ENCODE measurements at places on chromosomes 2 and 18.

GRCh38 chr2:74050151-74050550 is 65.4 kb downstream of the TET3 start:
- DNase-seq = no peak

DNA sequence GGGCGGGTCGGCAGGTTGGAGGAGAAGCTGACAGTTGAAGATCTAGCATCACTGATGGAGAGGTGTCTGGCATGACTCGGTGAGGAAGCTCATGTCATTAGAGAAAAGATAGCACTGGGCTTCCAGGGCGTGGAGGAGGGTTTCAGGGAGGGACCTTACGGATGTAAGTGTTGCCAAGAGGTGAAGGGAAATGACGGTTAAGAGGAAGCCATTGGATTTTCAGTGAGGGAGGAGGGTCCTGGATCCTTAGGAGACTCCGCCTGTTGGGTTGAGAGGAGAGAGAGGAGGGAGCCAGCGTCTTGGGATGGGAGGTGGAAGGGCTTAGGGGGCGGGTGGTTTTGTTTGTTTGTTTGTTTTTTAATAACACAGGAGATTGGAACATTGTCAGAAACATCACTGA is 103.2 kb downstream of the WDSUB1 start:
- no peak for DNase-seq

DNA sequence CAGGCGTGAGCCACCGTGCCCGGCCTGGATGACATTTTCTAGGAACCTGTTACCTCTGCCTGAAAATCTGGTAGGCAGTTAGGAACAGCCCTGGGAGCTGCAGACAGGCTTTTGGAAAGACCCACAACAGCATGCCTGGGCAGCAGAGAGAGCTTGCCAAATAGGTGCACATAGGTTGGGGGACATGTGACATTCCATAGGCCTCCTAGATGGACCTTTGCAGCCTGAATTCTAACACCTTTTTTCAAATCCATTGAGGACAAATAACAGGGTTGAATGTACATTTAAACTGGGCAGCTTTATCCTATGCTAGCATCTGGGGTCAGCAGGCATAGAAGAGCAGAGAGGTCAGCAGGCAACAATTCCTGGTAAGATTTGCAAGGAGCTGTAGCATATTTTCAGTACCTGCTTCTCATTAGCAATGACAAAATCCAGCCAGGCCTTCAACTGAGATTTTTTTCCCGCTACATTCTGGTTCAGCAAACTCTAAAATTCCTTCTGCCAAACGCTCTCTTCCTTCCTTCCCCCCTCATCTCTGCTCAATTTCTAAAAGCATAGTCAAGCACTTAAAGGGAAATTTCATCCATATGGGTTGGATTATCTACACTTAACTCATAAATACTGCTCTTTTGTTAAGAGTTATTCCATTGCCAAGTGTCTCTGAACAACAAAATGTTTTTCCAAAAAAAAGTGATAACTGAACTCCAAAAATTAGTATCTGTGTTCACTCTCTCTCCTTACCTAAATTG is 75.2 kb downstream of the SOWAHC start:
- DNase-seq = no peak

GRCh38 chr18:73681912-73682311 is 465.7 kb downstream of the FBXO15 start:
- no peak for DNase-seq

GRCh38 chr18:30280861-30281470 is 761.6 kb downstream of the DSC3 start:
- peak; percentile 17 for DNase-seq

DNA sequence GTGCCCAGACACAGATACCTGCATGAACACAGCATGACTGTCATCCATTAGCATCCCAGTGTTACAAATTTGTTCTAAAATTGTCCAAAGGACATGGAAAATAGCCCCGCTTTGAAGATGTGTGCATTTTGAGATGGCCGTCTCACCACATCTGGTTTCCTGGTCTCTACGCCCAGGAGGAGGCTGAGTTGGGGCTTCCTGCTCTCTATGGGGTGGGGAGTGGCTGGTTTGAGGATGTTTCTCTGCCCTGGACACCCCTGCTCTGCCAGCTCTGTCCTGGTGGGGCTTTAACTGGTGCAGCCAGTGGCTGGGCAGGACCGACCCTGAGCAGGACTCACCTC is 74.6 kb upstream of the SMAD7 start:
- no peak for DNase-seq

GRCh38 chr2:159456500-159457426 is 159.6 kb downstream of the BAZ2B start:
- no peak for DNase-seq

DNA sequence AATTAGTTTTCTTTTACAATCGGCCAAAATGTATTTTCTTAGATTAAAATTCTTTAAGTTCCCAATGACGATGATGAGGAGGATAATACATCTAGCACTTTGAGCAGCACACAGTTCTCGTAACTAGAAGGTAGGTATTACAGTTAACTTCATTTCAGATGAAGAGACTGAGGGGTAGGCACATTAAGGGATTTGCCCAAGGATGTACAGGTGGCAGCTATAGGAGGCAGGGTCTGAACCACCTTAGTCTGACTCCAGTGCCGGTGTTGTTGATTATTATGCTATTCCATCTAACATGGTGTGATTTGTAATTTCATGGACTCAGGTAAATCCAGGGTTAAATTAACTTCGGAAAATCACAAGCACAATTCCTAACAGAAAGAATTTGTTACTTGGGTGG is 1.1 kb downstream of the CD28 start:
- no peak for DNase-seq

DNA sequence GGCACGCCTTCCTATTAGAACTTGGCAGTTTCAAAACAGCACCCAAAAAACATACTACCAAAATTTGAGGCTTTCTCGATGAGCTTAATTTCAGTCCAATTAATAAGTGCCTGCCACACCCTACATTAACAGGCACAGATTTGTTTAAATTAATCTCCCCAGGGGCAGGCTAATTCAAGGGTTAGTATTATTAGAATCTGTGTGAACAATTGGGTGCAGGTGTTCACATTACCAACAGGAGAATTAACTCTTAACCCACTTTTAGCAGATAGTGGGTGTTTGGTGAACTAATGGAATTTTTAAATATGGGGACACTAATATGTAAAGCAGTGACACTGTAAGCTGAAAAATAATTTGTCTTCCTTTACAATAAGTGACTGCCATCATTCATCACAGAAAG is 4.1 kb downstream of the MBD2 start:
- no peak for DNase-seq

DNA sequence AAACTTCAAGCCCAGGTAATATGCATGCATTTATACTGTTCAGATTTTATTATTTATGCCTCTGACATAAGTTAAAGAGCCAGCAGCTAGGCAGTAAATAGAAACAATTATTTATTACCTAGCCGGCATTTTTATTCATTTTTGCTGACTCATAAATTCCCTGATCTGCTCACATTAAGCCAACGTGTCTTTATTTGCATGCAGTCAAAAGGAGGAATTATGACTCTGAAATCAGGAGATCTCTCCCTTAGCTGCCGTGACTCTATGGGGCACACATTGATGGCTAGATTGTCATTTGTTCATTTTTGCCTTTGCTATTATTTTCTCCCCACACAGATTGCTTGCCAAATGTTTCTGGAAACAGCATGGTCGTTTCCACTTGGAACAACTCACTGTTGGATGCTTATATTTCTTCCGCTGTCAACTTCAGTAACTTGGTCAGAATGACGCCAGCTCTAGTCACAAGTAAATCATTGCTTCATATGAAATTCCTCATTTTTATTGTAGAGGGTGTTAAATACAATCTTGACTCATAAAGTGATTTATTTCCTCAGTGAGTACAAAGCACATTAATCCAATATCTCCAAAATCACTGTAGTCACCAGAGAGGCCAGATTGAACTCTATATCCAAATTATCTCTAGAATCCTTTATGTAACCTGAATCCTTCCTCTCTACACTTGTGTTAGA is 15.9 kb upstream of the ZBTB14 start:
- DNase-seq = no peak

- DNase-seq = peak; percentile 38
Measured at GRCh38 chr18:77207540-77207939, 42.1 kb upstream of the GALR1 start.

GRCh38 chr2:168687314-168687713 is 115.1 kb upstream of the NOSTRIN start:
- DNase-seq = no peak

DNA sequence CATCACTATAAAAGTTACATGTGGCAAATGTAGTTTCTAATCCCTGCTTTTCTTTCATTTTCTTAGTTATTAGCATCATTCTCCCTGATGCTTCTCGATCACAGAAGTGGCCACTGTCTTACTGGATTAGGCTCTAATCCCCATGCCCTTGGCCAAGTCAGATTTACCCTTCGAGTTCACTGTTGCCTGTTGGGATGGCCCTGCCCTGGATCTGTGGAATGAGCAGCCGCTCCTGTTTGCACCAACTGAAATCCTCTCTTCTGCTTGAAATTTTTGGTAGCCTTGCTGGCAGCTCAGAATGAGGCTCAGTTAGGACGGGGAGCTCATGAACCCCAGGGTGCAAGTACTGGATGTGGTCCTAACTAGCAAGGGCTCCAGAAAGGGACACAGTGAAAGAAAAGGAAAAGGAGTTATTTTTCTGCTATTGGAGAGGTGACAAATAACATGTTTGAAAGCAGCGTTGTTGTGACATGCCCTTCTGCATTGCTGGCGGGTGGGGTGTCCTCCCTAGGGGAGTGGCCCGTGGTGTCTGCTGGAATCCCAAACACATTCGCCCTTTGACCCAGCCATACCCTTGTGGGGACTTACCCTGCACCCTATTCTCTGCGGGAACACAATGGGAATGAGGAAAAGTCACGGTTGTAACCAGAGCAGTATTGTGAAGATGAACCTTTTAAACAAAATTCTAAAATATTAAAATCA is 34.5 kb downstream of the RBFA start:
- DNase-seq = no peak

- DNase-seq = no peak
Measured at GRCh38 chr18:6396276-6396675, 18.4 kb downstream of the L3MBTL4 start.

DNA sequence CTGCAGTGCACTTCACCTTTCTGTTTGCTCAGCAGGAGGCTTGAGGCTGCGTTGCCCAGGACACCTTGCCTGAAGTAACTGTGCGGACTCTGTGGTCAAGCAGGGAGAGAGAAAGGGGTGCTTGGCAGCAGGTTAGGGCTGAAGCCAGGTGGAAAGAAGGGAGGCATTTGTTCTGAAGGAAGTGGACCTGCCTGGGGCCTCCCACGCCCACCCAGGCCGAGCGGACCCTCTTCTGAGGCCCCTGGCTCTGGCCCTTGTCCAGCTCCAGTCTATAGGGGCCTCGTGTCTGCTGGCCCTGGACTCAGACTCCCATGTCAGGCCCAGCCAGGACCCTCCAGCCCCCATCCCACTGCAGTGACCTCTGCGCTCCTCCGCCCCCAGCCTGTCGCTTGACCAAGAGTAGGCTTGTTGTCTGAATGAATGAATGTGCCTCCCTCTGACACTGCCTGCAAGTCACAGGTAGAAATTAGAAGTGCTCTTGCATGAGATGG is 2.5 kb downstream of the SNED1 start:
- no peak for DNase-seq

GRCh38 chr2:145573608-145574007 is 1053.7 kb upstream of the ZEB2 start:
- no peak for DNase-seq

- no peak for DNase-seq
Measured at GRCh38 chr2:39679805-39680204, 14.1 kb downstream of the TMEM178A start.

DNA sequence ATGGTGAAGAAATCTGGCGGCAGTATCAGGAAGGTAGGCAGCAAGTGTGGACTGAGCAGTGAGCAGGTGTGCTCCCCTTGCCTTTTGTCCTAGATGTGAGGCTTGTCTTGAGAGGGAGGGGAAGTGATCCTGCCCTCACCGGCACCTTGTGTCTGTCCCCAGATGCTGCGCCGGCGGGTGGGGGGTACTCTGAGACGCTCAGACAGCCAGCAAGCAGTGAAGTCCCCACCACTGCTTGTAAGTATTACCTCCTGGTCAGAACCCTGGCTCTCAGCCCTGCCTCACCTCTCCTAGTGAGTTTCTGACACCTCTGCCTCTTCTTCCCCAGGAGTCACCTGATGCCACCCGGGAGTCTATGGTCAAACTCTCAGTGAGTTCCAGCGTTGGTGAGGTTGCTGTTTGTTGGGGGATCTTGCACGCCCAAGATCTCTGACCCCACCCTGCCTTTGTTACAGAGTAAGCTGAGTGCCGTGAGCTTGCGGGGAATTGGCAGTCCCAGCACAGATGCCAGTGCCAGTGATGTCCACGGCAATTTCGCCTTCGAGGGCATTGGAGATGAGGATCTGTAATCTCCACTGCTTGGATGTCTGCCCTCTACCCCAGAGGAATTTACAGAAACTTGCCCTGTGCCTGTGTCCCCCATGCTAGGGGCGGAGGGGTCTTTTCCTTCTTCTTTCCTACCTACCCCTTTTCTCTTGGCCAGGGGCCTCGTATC is 4.2 kb downstream of the ZNF513 start:
- DNase-seq = no peak

DNA sequence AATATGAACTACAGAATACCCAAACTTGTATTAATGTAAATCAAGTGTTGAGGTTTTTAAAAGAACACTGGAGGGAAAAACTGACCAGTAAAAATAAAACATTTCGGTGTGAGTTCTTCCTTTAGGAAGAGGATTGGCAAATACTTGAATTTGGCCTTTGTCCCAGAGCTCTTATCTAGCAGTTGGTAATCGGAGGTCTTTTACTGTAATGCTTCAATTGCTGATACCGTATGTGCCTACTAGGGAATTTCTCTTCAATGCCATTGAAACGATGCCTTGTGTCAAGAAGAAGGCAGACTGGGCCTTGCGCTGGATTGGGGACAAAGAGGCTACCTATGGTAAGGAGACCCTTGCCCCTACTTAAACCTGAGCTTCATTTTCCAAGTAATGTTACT is 4.1 kb downstream of the RRM2 start:
- DNase-seq = peak; percentile 38

All from NCI-H1092 (cell line).